ENCODE measurements at places on chromosomes 11 and 22.

DNA sequence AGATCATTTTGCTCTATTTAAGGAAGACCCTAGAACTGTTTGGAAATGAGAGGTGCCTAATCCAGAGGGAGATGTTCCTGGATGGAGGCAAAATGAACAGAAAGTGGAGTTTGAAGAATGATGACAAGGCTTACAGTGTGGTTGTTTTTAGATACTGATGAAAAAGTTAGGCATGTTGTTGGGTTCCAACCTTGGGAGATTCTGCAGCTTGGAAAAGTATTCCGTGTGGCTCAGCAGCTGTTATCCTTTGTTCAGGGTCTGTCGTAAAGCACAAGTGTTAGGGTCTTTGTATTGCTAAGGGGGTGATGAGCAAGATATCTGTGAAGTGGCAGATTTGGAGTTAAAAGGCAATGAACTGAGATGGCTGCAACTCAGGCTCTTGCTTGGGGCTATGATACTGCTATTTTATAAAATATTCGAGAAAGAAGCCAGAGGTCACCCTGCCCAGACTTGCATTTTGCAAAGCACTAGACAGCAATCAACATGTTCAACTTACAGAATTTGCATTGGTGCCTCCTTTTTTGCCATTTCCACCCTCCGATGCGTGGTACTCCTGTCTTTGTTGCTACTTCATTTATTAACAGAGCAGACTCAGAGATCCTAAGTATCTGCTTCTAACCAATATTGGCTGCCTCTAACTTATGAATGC, 45.3 kb upstream of the POGLUT3 start:
- no peak for DNase-seq

- DNase-seq, result no peak
Observed at GRCh38 chr22:26115266-26115665, 54.0 kb upstream of the SEZ6L start.

DNA sequence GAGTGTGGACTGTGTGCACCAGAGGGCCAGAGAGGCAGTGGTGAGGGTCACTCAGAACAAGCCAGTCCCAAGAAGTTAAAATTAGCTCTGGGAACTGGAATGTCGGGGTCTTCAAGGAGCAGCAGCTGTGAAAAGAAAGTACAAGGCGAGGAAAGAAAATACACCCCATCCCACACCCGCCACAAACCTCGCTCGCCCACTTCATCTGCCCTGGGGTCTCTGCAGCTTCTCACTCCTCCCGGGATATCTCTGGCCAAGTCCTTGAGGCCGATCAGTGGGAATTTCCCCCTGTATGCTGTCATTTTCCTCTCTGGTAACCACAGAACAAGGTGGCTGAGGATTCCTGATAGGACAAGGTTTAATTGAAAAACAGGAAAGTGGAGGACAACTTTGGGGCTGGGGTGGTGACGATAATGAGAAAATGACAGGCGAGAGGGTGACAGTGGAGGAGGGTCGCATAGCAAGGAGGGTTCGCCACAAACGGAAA, 36.3 kb upstream of the TIMP3 start:
- DNase-seq, result no peak

DNA sequence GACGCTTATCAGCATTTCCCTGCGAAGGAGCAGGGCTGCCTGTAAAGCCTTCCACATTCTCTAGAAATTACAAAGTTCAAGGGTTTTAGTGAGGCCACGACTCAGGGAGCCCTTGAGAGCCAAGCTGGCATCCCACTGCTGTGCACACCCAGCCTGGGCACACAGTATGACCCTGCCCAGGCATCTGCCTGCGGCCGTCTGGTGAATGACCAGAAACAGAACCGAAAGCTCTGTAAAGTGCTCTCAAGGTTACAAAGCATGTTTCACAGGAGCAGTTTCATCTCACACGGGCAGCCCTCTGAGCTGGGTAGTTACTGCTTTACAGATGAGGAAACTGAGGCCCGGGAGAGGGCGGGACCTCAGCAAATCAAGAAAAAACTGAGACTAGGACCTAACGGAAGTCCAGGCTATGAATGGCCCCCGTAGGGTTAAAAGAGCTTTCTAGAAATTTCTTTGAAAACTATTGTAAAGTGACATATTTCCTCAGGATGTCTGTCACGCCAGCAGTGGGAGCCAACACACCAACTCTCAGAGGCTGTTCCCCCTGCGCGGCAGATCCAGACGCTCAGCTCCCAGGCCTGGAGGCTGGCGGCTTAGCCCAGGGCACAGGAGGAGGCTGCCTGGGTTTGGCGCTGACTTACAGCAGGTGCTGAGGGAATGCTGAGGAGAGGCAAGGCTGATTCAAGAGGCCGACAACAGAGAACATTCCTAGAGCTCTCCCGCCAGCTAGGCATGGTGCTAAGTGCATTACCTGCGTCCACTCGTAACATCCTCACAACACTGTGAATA, 7.7 kb upstream of the TCF20 start:
- DNase-seq, result no peak

DNA sequence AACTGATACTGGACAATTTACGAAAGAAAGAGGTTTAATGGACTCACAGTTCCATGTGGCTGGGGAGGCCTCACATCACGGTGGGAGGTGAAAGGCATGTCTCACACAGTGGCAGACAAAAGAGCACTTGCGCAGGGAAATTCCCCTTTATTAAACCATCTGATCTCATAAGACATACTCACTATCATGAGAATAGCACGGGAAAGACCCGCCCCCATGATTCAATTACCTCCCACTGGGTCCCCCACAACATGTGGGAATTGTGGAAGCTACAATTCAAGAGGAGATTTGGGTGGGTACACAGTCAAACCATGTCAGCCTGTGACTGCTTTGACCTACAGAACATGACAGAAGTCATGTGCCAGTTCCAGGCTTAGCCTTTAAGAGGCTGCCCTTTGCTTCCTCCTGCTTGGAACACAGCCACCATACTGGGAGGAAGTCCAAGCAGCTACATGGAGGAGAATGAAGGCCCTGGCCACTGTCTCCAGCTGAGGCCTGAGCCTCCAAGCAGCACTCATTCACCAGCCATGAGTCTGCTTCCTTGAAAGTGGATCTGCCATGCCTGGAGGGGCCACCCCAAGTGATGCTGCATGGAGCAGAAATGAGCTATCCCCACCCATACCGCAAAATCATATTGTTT, 10.9 kb upstream of the GAL start:
- no peak for DNase-seq

Measured in stimulated activated CD8-positive, alpha-beta memory T cell treated with anti-CD3 and anti-CD28 coated beads, Interleukin-4, amount 100 ng/mL, for 4 hours (primary cell).